ENCODE measurements at places on chromosomes 12 and 14.

DNA sequence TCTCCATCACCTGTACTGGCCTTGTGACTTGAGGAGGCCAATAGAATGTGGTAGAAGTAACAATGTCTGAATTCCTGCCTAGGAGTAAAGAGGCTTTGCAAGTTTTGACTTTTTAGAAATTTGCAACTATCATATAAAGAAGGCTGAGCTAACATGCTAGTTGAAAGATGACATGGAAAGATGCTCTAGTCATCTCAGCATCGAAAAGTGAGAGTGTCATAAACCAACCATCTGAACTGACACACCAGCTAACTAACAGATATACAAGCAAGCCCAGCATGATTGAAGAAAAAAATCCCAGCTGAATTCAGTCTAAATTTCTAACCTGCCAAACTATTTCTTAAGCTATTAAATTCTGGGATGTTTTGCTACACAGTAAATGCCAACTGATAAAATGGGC is 116.8 kb downstream of the NELL2 start:
- no peak for DNase-seq

DNA sequence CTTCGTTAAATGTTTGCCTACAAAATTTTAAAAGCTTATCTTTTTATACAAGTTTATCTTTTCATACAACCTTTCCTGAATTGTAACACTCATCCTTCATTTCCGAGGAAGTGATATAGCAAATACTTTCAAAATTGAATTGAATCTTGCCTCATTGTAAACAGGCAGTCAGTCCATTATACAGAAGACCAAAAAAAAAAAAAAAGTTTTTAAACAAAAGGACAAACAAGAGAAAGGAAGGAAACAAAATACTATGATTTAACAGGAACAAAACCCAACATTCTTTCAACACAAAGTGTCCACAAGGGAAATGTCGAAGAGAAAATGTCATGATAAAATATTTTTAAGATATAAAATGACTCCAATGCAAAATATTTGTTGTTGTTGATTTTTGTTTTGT is 8.5 kb downstream of the ATF7 start:
- DNase-seq = no peak

GRCh38 chr14:86790408-86791364 is 1202.3 kb downstream of the GALC start:
- no peak for DNase-seq

GRCh38 chr12:51951843-51952722 is 584 bp downstream of the ACVR1B start:
- no peak for DNase-seq

- no peak for DNase-seq
These were observed 32.4 kb upstream of the BEGAIN start for GRCh38 chr14:100619396-100620254.

GRCh38 chr12:10033783-10034545 is 3.5 kb downstream of the CLEC9A start:
- no peak for DNase-seq
